Activated B cell treated with CpG ODN at 0.5 μM for 24 hours (primary cell): ENCODE measurements at places on chromosomes 16 and 17. TPM values are rescaled to one million over a fixed set of nuclear protein-coding genes. Genes with fewer than 3 reads are reported as not detected.

The SNAI3 gene
- 1.5 and 2.7 TPM in 2 replicates for total RNA-seq

The KRTAP3-2 gene
- not detected in 2 replicates for total RNA-seq

The FSCN2 gene
- 3.2 and 5.5 TPM in 2 replicates for total RNA-seq

The CCR7 gene
- total RNA-seq, result 572 and 573 TPM in 2 replicates

The CCL3 gene
- total RNA-seq, result 74.4 and 74.5 TPM in 2 replicates

DNA sequence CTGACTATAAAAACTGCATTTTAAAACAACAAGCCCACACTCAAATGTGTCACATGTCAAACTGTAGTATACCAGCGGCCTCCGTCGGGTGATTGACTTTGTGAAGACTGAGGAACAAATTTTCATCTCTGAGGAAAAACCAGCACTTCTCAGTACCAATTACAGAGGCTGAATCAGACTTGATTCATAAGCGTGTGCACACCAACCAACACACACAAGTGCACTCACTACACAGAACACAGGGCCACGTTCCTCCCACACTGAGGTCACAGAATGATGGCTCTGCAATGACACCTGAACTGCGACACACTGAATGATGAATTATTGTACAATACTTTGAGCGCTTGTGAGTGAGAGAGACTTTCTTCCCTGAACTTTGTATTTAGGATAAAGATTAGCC is 29.6 kb downstream of the XPO6 start:
- H3K27ac ChIP-seq, result peak overlapping the region; percentile 89
- peaks cover 88% of the 10 kb centered on the region for H3K4me1 ChIP-seq
- peak overlapping the region; percentile 25 for H3K4me3 ChIP-seq
- DNase-seq, result no peak

DNA sequence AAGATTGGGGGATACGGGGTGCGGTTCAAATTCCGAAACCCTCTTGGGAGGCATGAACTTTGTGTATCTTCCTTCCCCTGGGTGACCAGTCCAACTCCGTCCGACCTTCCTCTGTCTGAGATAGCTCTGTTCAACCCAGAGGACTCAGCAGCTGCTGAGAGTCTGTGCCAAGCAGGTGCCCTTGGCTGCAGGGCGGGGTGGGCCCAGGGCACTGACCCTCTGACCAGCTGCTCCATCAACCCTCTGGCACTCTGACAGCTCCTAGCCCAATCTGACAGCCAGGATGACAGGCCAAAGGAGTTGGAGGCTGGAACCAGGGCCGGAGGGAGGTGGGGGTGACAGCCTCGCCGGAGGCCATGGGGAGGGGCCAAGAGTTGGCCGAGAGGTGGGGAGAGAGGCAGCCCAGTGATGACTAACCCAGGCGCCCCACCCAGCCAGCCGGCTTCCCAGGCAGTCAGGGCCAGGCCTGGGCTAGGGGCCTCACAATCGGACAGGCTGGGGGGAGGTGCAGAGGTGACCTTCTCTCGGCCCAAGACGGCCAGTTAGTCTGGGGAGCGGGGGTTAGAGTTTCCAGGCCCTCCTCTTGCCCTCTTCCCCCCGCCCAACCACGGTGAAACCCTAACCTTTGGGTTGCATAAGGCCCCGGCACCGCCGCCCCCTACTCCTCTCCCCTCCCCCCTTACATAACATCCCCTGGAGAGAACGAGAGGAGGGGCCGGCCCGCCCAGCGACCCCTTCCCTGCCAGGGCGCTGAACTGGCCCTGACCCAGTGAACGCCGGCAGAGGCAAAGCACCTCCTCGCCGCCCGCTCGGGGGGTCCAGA is 5.0 kb upstream of the TLCD2 start:
- H3K4me3 ChIP-seq, result peak overlapping the region; percentile 91
- no peak for DNase-seq

GRCh38 chr16:10182222-10183053 is at the start of gene GRIN2A:
TSS of gene GRIN2A (minus strand) at chr16:10182428. CDS start at chr16:10180411, 2,017 bp downstream.
- H3K27ac ChIP-seq, result no peak within 1 kb of the TSS
- peaks cover 55% of the 10 kb centered on the region for H3K27me3 ChIP-seq
- no peaks in the 10 kb centered on the region for H3K36me3 ChIP-seq
- peaks cover 24% of the 10 kb centered on the region for H3K4me1 ChIP-seq
- DNase-seq, result peak; percentile 49
- peak within 1 kb of the TSS; percentile 78 for H3K4me3 ChIP-seq
